Mammary epithelial cell (primary cell): ENCODE measurements at places on chromosomes 5 and 9.

DNA sequence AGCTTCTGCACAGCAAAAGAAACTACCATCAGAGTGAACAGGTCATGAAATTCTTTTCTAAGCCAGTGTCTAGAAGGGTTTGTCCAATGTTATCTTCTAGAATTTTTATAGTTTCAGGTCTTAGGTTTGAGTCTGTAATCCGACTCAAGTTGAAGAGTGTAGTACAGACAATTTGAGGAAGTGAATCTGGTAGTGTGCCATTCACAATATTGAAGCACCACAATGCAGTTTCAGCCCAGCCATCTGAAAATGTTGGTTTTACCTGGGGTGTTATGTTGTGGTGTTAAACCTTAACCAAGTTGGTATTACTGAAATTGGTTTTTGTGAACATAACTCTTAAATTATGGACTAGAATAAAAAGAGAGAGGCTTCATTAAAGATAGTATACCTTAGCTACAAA lies 77.2 kb downstream of the ADAMTS16 start:
- DNase-seq, result no peak

- no peak for DNase-seq
Measured at GRCh38 chr9:30534455-30534854, 1850.0 kb upstream of the ACO1 start.

GRCh38 chr9:38064842-38065368 lies 4.1 kb downstream of the SHB start:
- DNase-seq, result no peak

- DNase-seq, result no peak
Measured at GRCh38 chr5:67453111-67453905, 256.7 kb upstream of the CD180 start.

GRCh38 chr5:134464988-134465815 lies 53.5 kb upstream of the CDKN2AIPNL start:
- DNase-seq, result peak; percentile 9

DNA sequence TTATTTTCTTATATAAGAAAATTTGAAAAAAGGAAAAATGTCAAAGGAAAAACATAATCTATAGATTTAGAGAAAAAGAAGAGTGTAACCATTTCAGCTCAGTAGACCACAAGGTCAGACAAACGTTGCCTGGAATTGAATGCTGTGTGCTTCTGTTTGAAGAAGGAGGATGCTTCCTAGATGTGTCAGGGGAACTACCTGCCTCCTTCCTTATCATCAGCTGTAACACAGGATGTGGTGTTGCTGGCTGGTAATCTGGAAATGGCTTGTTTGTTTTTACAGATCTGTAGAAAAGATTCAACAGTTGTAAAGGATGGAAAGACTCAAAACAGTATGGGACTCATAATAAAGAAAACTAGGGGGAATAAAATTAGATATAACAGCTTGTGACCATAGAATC lies 160.7 kb upstream of the MEF2C start:
- DNase-seq, result peak; percentile 66

DNA sequence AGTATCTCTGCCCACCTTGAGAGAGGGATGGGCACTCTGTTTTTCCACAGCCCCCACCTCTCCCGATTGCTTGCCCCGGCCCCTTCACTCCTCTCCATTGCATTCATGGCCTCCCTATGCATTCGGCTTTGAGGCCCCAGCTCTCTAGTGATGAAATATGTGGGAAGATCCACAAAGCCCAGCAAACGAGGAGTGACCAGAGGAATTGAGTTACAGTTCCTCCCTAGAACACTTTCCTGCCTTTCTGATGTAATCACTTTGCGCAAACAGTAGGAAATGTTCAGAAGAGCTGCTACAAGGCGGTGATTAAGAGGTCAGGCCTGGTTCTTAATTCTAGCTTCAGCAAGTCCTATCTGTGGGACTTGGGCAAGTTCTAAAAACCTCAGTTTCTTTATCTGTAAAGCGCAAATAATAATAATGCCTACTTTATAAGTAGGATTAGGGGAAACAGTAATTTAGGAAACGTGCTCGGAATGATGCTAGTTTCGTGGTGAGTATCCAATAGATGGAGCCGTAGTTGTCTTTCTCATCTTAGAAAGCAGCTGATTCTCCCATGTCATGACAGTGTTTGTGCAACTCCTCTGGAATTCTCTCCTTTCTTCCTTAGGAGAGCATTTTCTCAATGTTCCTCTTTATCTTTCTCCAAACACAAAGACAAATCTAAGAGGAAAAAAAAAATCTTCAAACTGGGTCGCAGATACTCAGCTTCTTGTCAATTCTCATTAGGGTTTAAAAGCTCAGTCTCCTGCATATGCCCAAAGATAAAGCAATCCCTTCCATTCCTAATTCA lies 99.5 kb upstream of the MSX2 start:
- no peak for DNase-seq

- no peak for DNase-seq
Measured at GRCh38 chr9:89980600-89980999, 375.8 kb downstream of the GADD45G start.

GRCh38 chr5:123856766-123857165 lies 344.8 kb downstream of the CSNK1G3 start:
- DNase-seq, result no peak

GRCh38 chr5:83441747-83442146 lies 29.8 kb upstream of the VCAN start:
- DNase-seq, result no peak

GRCh38 chr5:2574155-2574554 lies 177.3 kb downstream of the IRX2 start:
- no peak for DNase-seq

- peak; percentile 68 for DNase-seq
Measured at GRCh38 chr9:89388084-89388867, 70.0 kb downstream of the SECISBP2 start.

DNA sequence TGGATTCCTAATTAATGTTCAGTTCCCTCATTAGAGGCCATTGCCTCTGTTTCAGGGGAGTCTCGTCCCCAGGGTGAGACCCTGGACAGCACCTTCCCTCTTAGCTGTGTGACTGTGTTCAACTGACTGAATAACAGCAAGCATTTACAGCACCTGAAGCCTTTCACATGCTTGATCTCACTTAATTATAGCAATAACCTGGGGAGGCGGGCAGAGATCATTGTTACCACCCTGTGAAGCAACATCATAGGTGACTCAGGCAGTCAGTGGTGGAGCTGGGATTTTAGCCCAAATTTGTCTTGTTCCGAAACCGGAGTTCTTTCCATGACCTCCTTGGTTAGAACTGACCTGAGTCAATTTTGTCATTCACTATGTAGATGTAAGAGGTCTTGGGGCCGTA lies 105.2 kb upstream of the RAD23B start:
- no peak for DNase-seq

- peak; percentile 41 for DNase-seq
Measured at GRCh38 chr5:111384220-111384619, 128.1 kb downstream of the STARD4 start.

DNA sequence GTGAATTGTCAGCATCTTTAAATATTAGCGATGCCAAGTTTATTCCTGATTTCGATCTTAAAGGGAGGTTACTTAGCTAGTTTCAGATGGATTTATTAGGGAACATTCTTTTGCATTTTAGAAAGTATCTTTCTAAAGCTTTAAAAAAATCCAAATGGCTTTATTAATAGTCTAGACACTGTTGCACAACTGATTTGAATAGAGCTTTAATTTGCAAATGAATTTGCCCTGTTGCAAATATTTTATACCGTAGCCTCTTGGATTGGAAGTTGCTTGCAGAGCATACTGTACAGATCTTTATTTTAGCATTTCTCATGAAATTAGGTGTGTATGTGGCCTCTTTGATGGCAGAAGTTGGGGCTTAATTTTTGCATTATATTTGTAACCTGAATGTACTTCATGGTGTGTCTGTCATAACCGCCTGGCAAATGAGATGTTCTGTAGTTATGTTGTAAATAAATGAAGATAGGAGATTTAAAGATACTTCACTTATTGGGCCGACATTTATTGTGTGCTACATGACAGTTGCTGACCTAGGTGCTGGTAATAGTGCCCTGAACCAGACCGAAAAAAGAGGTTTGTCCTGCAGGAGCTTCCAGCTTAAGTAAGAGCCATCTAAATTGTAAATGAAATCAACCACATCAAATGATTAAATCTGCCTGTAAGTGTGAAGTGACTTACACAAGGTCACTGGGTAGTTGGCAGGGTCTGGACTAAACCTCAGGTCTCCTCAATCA lies 1.8 kb downstream of the TCERG1 start:
- no peak for DNase-seq

GRCh38 chr5:17069995-17070511 lies 134.0 kb upstream of the MYO10 start:
- DNase-seq, result peak; percentile 50

GRCh38 chr9:7402334-7403027 lies 397.1 kb downstream of the DMAC1 start:
- peak; percentile 8 for DNase-seq

GRCh38 chr9:26329974-26330373 lies 562.6 kb downstream of the CAAP1 start:
- no peak for DNase-seq

GRCh38 chr5:172646716-172647285 lies 5.7 kb downstream of the NEURL1B start:
- DNase-seq, result no peak

DNA sequence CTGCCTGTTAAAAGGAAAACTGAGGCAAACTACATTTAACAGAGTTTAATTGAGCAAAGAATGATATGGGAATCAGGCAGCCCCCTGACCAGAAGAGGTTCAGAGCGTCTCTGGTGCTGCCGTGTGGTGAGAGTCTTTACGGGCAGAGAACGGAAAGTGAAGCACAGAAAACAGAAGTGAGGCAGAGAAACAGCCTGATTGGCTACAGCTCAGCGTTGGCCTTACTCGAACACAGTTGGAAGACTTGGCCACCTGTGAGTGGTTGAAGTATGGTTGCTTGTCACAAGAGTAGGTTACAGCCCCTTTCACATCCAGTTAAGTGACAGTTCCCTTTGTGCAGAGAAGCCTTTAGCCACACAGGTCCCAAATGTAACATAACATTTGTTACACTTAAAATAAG lies 16.9 kb upstream of the FBP1 start:
- DNase-seq, result no peak

GRCh38 chr5:103356350-103357091 lies 98.0 kb downstream of the MACIR start:
- DNase-seq, result no peak

DNA sequence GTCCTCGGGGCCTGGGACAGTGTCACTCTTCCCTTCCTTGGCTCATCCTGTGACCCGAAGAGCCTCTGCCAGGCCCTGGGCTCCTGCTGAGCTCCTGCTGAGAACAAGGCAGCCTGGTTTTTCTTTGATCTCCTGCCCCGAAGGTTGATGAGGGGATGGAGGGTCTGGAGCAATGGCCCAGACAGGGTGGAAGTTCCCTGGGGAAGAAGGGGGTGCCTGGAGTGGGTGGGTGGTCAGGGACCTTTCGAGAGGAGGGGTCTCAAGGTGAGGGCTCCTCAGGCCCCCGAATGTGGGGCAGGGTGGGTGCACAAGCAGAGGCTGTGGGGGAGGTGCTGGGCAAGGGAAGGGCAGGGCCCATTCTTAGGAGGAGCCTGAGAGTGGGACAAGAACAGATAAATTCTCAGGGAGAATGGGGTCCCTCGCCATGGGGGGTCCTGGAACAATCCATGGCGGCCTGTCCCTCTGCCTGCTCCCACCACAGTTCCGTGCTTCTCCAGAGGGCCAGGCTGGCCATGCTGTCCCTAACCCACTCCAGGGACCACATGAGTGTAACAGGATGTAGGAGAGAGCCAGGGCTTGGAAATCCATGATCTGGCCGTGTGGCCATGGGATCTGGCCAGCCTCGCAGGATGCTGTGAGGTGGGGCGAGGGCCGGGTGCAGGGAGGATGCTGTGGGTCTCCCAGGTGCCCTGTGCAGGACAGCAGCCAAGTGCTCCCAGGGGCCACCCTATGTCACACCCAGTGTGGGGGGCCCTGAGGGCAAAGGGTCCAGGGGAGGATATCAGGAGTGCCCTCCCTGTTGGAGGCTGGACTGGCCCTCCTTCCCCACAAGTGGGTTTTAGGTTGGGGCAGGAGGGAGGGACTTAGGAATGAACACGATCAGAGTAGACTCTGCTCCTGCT lies 128.5 kb upstream of the LPCAT1 start:
- no peak for DNase-seq

DNA sequence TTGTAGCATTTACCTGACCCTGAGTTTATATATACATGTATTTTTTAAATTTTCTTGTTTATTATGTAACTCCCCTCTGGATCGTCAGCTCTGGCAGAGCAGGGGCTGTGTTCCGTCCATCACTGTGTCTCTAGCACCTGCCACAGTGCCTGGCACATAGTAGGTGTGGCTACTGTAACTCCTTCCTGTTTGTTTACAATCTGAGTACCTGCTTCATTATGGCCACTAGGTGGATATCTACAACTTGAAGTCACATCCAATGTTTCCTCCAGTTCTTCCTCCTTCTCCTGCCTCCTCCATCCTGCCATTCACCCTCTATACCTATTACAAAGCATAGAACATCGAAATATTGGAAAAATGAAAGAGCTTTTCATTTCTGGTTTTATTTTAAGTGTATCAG lies 14.2 kb upstream of the PPP1R2B start:
- DNase-seq, result no peak

DNA sequence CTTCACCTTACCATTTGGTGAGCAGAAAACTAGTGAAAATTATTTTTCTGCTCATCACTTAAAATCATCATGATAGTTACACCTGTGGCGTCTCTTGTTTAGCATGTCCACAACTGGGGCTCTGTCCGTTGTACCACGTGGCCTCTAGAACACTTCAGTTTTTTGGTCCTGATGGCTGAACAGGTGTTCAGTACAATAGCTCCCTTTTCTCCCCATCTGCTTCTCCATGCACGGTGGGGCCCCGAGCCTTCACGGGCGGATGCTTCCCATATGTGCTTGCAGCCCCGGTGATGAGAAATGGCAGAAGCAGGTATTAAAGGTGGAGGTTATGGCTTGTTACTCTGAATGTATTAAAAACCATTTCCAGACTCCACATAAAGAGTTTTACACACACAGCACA lies 304.1 kb downstream of the CWC27 start:
- no peak for DNase-seq

DNA sequence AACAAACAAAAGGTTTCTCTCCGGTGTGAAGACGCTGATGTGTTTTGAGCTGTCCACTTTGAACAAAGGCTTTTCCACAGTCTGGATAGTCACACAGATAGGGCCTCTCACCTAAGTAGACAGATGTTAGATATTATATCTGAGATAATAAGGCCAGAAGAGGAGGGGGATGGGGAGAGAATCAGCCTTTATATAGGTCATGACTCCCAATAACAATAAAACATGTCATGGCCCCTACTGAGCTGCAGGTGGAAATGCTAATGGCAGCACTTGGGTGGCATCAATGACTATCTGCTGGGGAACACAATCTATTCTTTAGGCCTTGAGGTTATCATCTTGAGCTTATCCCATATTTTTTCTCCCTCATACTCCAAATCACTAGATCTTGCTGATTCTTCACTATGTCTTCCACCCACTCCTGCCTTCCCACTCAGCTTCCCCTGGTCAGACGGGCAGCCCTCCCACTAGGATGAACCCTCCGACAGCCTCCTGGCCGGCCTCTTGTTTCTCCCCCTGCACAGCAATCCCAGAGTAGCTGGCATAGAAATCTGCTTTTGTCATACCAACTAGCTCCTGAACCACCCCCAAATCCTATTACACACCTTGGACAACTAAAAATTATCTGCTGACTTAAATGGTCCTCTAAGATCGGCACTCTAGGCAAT lies 11.5 kb upstream of the SLC35D2 start:
- no peak for DNase-seq

GRCh38 chr5:45642370-45642769 lies 53.8 kb downstream of the HCN1 start:
- no peak for DNase-seq
